ENCODE measurements at places on chromosomes 2 and 18.

DNA sequence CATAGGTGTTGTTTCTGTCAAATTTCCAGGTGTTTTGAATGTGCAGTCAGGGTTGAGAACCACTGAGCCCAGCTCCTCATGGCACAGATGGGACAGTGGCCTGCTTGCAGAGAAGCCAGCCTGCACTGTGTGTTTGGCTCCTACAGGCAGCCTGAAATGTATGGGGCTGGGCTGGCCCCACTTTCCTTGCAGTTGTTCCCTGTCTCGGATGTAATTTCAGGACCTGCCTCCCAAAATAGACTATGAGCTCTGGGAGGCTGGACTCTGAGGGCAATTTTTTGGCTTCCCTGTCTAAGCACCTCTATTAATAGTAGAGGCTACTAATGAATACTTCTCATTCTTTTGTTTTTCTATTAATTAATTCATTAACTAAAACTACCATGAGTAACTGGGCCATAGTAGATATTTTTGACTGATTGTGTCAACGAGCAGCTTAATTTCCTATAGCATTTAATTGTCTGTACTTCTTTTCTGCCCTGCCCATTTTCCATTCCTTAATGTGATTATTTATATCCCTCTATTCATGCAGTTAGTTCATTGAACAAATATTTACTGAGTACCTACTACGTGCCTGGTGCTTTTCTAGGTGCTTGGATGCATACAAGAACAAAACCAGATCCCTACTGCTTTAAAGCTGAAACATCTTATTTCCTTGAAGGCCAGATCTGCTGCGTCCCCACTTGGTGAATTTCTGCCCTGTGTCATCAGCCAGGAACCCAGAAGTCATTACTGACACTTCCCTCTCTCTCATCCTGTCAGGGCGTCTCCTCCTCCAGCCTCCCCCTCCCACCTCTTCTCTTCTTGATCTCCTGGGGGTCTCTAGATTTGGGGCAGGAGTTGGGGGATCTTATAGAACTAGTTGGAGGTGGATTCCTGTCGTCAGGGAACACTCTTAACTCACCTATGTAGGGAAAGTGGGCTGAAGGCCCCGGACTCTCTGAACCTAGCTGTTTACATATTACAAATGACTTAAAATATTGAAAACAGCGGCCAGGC, 16.3 kb downstream of the DYSF start:
- no peak for DNase-seq

GRCh38 chr18:10042492-10042891, 128.7 kb downstream of the VAPA start:
- DNase-seq, result no peak

- no peak for DNase-seq
These were observed 163.9 kb downstream of the LDLRAD4 start for GRCh38 chr18:13382366-13382953.

- no peak for DNase-seq
These were observed 1.5 kb downstream of the ACTR3 start for GRCh38 chr2:113891265-113891959.

DNA sequence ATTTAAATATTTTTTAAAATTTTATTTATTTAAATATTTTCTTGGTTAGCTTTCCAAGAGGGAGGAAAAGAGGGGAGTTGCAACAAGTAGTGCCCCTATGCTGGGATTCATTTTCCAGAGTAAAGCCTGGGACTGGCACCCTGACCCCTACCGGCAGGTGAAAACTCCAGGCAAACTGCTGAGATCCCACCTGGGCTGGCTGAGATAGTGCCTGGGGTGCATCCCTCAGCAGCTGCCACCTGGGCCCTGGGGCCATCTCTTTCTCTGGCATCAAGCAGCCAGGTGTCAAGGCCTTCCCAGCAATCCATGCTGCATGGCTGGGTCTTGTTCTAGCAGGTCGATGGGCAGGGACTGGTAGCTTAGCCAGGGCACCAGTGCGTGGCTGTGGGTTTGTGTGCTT, 6.6 kb downstream of the SIX2 start:
- DNase-seq, result no peak

DNA sequence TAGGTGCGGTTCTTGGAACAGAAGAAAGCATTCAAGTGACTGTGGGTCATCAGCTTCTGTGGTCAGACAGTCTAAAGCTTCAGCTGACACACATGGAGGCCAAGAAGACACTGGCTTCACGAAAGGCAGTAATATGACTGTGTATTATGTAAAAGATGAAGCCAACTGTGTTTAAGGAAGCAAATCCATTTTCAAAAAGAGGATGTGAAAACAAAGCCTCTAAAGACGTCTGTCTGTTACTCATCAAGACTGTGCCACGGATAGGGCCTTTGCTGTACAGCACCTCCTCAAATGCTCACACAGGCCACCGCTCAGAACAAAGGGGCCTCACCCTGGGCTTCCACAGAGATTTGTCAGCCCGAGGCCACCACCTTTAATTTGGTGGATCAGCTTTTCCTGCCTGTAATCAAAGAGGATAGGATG, 21.1 kb upstream of the TMEM163 start:
- no peak for DNase-seq

- no peak for DNase-seq
These were observed 198.3 kb downstream of the PIEZO2 start for GRCh38 chr18:10950876-10951630.

DNA sequence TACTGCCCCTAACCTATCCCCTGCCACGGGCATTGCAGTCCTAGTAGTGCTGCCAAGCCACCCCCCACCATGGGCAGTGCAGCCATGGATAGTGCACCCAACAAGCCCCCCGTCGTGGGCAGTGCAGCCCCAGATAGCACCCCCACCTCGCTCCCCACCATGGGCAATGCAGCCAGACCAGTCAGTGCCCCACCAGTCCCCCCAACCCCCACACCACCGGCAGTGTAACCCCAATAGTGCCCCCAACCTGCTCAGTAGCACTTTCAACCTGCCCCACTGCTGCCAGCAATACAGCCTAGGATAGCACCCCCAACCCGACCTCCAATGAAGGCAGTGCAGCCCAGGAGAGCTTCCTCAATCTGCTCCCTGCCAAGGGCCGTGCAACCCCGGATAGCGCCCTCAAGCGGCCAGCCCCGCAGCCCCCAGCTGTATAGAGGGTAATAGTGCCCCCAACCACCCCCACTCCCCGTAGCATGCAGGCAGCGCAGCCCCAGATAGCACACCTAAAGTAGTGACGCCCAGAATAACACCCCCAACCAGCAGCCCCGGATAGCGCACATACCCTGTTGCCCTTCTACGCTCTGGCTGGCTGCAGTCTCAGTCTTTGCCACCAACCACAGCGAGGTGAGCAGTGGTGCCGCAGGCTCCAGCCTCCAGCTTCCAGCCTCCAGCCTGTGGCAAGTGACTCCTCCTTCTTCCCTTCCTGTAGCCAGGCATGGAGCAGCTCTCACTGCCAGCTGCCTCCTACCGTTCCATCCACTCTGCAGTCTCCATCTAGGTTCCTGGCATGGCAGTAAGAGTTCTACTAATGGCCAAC, 45.4 kb upstream of the ANKRD62 start:
- no peak for DNase-seq

- no peak for DNase-seq
These were observed 110.2 kb downstream of the PRKCE start for GRCh38 chr2:45761635-45762034.

DNA sequence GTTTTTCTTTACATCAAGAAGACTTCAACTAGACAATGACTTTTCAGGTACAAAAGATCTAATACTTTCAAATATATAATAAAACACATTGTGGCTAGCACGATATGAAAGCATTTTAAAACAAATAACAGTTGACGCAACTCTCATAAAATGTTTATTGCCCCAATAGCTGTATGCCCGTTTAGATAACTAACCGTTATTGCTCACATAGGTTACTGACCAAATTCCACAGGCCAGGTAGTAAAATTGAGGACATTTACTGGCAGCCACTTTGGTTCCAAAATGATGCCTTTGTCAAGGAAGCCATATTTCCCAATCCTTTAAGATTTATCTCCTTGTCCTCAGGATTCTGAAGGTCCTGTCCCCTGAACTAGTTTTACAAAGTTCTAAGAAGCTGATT, 2.9 kb upstream of the REG1B start:
- no peak for DNase-seq

DNA sequence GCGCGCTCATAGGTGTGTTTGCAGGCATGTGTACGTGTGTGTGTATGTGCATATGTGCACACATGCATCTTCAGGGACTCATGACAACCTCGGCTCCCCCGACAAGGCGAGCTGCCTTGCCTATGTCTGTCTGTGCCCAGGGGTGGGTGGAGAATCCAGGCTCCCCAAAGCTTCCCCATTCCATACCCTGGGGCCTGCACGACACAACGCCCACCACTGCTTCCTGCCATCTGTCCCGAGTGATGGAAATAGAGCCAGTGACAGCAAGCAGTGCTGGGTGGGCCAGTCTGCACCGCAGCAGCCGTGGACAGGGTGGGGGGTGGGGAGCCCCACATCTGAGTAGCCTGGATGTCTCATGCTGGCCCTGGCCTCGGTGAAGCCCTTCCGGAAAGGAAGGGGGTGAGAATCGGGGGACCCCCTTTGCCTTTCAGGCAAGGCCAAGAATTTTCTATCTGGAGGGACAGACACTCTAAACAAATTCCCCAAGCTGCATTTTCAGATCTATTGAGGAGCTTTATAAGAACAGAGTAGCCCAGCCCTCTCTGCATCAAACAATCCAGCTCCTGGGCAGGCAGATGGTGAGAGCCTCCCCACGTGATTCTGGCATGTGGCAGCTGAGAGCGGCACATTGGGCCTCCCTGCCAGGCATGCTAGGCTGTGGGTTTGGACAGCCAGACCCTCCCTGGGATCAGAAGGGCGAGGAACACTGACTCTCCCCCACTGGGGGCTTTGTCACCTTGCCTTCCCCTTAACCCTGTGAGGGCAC, 4.9 kb downstream of the KCNIP3 start:
- no peak for DNase-seq

DNA sequence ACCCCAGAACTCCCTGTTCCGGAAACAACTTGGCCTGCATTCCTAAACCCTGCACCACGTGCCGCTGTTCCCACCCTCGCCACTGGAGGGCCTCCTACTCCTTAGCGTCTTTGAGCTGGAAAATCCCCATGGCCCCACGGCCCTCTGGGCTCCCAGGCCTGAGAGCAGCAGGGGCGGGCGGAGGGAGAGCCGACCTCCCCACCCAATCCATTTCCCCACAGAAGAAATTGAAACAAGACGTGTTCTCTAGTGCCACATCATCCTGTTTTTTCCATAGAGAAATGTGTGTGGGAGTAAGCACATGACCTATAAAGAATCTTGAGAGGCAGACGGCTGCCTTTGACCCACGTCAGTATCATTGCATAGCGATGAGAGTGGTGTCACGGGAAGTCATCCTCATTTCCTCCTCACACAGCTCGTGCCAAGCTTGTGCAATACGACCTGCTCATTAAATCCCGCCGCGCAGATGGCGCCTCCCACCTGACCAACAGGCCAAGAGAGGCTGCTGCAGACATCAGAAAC, 79.2 kb downstream of the LAMA1 start:
- DNase-seq, result peak; percentile 65

GRCh38 chr2:120942658-120943057, 207.0 kb downstream of the GLI2 start:
- no peak for DNase-seq

GRCh38 chr18:9890196-9890595, 4.4 kb downstream of the TXNDC2 start:
- DNase-seq, result no peak

- no peak for DNase-seq
These were observed 6.3 kb downstream of the MYO5B start for GRCh38 chr18:50188652-50189051.

DNA sequence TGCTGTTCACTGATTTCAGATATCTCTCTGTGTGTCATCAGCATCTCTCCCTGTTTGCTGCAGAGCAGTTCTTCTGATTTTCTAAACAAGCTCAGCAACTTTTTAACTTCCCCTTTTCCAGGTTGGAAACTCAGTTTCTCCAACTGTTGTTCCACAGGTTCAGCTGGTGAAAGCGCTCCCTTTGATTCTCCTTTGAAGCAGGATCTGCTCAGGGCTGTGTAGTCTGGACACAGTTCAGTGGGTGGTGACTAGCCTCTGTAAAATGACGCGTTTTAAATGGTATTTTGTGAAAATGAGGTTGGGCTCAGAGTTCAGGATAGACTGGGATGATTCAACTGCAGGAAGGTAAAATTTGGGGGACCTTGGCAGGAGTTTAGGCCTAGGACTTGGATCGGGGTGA, 106.3 kb downstream of the TRIM43 start:
- no peak for DNase-seq

GRCh38 chr2:236659758-236660150, 90.1 kb downstream of the ACKR3 start:
- no peak for DNase-seq

DNA sequence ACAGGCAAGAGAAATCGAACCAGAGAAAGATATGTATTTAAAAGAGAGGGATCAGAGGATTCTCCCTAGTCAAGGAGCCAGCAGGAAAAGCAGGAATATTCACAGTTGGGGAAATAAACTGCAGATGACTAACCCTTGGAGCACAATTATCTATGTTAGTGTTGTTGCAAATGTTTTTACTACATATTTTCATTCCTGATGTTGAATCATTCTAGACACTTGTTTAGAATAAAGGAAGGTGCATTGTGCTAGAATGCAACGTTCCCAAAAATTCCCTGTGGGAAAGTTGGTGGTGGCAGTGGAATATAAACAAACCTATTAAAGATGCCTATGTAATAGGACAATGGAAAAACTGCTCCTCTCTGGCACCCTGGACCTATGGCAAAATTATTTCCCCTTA, 63.3 kb downstream of the DTNA start:
- peak; percentile 4 for DNase-seq

- no peak for DNase-seq
These were observed 103.2 kb downstream of the NCOA1 start for GRCh38 chr2:24594283-24594682.

DNA sequence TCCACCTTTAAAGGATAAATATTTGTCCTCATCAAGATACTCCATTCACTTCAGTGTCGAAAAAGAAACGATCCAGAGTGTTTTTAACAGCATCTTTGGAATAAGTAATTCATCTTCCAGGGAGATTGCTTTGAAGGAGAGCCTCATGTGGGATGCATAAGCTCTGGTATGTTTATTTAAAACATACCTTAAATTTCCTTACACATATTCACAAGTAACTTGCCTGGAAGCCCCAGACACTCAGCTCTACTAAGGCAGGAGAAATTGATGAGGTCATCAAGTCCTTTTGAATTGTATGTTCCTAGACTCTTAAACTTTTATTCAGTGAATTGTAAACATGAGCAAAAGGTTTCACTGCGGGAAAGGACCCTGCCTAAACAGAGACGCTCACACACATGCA, 103.0 kb downstream of the CDK15 start:
- peak; percentile 46 for DNase-seq

DNA sequence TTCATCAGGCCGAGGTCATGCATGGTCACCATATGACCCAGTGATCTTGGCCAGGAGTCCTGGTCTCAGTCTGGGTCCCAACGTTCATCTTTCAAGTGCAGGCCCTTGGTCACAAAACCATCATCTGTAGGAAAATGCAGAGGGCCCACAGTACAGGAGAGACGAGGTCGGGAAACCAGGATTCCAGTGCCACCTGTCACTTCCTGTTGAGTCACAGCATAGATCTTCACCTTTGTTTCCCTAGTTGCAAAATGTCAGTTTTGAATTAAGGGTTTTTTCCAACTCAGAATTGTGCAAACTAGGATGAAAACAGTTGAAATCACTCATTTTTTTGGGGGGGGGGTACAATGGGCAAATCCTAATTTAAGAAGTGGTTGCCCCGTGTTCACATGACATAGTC, 162.2 kb downstream of the INSIG2 start:
- DNase-seq, result no peak

- DNase-seq, result no peak
These were observed 14.1 kb downstream of the DYNC2LI1 start for GRCh38 chr2:43787895-43788294.

All from smooth muscle cell of the brain vasculature (primary cell).